ENCODE measurements at places on chromosomes 16 and 17.

- no peak for DNase-seq
Measured at GRCh38 chr16:23145608-23146007, 3.6 kb downstream of the USP31 start.

DNA sequence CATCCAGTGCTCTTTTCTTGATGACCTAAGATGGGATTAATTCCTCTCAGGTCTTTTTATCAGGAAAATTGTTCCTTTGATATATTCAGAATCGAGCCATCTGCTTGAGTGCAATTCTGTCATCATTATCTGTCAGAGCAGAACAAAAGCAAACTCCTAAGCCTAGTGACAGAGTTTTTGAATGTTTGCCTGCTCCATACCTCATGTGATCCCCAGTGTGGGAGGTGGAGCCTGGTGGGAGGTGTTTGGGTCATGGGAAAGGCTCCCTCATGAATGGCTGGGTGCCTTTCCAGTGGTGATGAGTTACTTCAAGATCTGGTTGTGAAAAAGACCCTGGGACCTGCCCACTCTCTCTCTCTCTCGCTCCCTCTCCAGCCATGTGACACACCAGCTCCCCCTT lies 628.2 kb downstream of the CDH11 start:
- no peak for DNase-seq

- no peak for DNase-seq
Measured at GRCh38 chr16:9845661-9846361, 336.4 kb downstream of the GRIN2A start.

DNA sequence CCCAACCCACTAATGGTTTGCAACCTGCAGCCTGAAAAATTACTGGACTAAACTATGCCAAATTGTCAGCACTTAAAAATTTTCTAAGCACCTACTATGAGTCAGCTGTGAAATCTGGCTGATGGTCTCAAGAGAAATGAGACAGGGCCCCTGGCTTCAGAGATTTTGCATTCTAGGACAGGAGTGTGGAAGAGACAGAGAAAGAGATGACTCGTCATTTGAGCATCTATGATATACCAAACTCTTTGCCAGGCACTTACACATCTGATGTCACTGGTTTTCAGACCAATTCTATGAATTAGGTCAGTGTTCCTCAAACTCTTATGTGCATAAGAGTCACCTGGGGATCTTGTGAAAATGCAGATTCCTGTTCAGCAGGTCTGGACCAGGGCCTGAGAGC lies 44.4 kb downstream of the CLEC19A start:
- DNase-seq = no peak

- no peak for DNase-seq
Measured at GRCh38 chr17:2068031-2068518, 13.2 kb downstream of the HIC1 start.

GRCh38 chr16:24204150-24204665 lies 51.9 kb upstream of the CACNG3 start:
- no peak for DNase-seq

Data from activated CD4-positive, alpha-beta T cell treated with anti-CD3 and anti-CD28 coated beads, Interleukin-2, amount 50 U/mL, for 48 hours (primary cell).